ENCODE measurements at places on chromosomes 6 and 20.

DNA sequence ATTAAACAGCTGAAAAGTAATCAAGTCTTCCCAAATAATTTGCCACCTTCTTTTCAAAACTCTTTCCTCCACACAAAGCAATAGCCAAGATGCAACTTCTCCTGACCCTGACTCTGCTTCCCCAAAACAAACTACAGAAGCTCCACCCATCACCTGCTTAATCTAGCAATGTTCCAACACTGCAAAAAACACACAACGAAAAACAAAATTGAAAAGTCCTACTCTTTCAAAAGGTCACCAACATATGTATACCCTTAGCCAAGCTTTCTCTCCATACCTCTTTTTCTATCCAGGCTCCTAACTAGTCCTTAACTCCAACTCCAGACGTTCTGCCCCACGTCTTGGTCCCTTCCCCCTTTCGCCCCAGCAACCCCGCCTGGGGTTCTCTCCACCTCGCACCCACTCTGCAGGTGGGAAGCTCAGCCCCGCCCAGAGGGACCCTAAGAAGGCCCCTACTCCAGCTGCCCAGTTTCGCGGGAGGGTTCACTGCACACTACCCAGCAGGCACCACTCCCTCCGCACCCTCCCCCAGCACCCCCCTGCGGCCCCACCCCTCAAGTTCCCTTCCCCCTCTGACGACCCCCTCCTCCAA is 717 bp downstream of the CSNK2A1 start:
- DNase-seq = no peak

- no peak for DNase-seq
These were observed 13.3 kb upstream of the TCFL5 start for GRCh38 chr20:62874964-62875344.

DNA sequence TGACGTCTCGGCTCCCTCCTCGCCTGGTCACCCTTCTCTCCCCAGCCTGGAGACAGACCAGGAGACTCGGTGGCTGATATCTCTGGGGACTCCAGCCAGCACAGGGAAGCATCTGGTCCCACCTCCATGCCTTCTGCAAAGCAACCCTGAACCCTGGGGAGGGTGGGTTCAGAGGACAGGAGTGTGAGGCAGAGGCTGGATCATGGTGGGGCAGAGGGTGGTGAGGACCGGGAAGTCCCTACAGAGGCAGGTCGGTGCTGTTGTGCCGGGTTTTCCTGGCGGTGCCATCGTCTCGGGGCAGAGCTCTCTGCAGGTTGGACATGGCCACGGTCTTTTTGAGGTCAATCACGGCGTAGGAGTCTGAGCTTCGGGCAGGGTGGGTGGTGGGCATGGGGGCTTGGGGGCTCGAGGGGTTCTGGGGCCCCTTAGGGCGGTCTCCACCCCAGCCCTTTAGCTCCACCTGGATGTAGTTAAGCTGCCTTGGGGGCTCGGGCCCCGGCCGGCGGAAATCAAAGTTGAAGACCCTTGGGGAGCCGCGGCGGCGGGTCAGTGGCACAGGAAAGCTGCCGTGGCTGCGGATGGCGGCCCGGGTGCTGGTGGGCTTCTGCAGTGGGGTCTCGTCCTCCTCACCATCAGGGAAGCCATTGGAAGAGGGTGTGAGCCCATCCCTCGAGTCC is 9.2 kb downstream of the FRS3 start:
- no peak for DNase-seq

GRCh38 chr6:123733180-123733579 is 70.5 kb upstream of the NKAIN2 start:
- DNase-seq = no peak

GRCh38 chr6:41239467-41240159 is 11.5 kb downstream of the TREML4 start:
- no peak for DNase-seq

DNA sequence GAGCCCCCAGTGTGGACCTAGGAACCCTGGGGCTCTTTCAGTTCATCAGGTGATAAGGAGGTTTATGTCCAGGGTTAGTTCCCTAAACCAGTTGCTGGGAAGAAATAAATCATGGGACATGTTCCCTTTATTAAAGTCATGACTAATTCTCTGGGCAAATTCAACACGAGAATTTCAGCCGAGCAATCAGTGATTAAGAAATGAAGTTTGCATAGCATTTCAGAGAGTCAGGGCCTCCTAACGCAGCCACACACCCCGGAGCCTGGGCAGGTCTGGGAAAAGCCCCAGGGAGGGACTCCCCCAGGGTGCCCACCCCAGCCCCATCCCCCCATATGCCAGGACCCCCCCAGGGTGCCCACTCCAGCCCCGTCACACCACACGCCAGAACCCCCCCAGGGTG is 20.1 kb downstream of the SLCO4A1 start:
- DNase-seq = no peak

GRCh38 chr20:41533537-41534136 is 84.5 kb downstream of the CHD6 start:
- no peak for DNase-seq

GRCh38 chr20:36004045-36004444 is 35.7 kb downstream of the CNBD2 start:
- no peak for DNase-seq

GRCh38 chr6:107695061-107695720 is 128.9 kb downstream of the SCML4 start:
- DNase-seq = no peak

GRCh38 chr6:78966542-78966941 is 99.2 kb downstream of the IRAK1BP1 start:
- DNase-seq = no peak

DNA sequence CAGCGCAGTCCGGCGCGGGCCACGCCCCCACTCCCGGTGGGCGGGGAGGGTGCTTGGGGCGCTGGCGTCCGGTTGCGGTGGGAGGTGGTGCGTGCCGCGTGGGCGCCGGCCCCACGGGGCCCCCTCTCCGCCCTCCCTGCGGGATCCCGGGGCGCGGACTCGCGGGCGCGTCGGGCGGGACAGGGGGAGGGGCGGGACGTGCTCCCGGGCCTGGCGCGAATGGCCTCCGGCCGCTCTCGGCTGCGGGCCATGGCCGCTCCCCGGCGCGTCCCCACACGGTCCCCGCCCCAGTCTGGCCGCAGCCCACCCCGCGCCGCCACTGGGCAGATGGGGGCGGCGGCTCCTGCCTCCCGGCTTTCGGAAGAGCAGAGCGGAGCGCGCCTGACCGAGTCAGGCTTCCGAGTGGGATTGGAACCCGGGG is 771 bp upstream of the PPP1R3G start:
- DNase-seq = no peak

GRCh38 chr6:89941763-89942497 is 47.7 kb downstream of the GJA10 start:
- DNase-seq = peak; percentile 53

- no peak for DNase-seq
These were observed 28.7 kb downstream of the SIRPD start for GRCh38 chr20:1528811-1529210.

DNA sequence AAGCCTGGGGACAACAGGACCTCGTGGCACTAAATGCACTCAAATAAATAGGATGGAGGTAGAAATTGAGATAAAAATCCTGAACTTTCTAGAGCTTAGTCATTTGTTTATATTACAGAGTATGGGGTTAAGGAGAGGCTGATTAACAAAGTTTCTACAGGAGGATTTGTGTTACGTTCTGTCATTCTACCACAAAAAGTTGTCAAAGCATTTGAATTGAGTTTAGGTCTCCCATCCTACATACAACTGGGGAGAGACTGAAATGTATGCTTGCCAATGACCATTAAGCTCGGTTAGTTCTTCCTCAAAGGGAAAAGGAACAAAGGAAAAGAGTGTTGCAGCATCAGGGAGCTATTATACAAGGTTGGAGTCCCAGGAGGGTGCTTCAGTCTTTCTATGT is 597.9 kb downstream of the COL12A1 start:
- DNase-seq = no peak

DNA sequence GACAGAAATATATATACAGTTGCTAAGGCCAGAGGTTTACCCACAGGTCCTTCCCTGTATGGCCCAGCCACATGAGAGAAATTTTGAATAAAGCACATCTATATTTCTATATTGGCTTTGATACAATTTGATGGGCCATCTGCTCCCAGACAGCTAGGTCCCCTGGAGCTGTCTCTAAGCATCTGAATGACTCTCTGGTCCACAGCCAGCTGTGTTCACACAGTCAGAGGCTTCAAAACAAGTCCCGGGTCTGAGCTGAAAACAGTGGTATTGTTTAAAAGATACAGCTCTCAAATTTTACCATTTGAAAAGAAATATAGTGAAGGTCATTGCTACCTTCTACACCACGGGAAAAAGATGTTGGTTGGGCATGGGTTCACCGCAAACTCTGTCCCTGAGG is 161.1 kb downstream of the SLC35B3 start:
- no peak for DNase-seq

DNA sequence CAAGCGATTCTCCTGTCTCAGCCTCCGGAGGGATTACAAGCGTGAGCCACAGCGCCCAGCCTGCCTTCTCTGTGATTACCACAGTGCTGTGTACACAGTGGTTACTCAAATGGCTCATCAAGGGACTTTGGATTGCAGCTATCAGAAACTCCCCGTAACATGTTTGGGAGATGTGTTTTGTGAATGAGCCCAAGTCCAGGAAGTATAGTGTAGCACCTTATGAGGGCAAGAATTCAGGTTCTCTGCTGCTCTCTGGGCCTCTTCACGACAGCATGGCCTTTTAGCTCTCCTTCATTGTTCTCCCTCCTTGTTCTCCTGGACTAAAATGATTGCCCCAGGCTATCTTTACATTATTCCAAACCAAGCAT is 34.1 kb upstream of the RPL7L1 start:
- no peak for DNase-seq

GRCh38 chr6:41371461-41371991 is 36.1 kb downstream of the NCR2 start:
- peak; percentile 60 for DNase-seq

GRCh38 chr6:138979365-138979764 is 8.7 kb downstream of the REPS1 start:
- no peak for DNase-seq

DNA sequence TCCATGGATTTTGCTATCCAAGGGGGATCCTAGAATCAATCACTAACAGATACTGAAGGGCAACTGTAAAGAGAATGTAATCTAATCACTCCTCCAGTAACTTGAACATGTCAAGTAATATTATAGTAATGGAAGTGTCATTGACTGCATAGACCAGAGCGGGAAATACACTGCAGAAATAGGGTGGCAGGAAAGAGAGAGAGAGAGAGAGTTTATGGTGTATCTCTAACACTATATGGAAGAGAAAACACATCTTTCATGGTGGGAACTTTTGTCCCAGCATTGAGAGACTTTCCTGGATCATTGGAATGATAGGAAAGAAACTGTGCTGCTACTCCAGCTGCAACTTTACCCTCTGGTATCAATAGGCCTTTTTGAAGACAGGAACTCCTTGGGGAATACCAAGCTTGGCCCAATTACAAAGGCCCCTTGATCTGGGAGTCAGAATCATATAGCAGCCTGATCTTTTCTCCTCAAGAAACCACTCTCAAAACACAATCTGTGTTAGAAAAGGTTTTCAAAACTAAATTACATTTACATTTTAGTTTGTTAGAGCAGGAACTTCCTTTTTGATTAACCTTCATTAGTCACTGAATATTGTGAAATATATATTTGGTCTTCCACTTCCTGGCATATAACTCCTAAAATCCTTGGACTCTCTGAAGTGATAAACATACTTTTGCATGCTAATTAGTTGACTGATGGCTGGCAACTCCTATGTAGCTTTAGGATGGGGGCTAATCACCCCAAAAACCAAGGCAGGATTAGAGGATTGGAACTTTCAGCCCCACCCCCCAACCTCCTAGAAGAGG is 29.5 kb upstream of the RNGTT start:
- no peak for DNase-seq

GRCh38 chr6:56849896-56850295 is 105.0 kb upstream of the BEND6 start:
- DNase-seq = no peak

DNA sequence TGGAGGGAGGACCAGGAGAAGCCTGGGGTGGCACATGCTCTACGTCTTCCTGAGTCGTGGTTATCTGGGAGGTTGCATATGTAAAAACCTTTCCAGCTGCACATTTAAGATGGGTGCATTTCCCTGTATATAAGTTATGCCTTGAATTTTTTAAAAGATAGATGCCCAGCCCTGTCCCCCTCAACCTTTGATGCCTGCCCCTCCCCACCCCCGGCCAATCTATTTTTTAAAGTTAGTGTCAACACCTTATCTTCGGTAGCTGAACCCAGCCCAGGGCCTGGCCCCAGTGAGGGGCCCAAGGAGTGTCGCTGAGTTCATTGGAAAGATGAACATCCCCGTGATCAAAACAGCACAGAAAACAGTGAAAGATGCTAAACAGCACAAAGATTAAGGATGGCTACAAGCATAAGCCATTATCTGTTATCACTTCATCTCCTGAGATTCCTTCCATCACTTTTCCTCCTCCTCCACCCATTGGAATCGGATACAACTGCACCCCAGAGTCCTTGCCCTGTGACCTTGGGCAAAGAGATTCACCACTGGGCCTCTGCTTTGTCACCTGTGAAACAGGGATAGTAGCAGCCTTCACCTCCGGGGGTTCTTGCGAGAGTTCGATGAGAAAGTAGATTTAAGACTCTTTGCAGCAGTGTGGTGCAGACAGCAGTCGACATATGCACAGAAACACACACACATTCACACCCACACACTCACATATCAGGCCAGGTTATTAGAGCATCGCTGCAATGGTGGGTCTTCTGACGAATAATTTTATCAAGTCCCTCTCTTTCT is 47.5 kb downstream of the SIRPA start:
- DNase-seq = no peak

GRCh38 chr20:24033565-24033964 is 45.0 kb upstream of the GGTLC1 start:
- DNase-seq = no peak

GRCh38 chr6:3847521-3847920 is 1.7 kb upstream of the FAM50B start:
- DNase-seq = no peak

- DNase-seq = no peak
These were observed 12.8 kb downstream of the KIAA0408 start for GRCh38 chr6:127446356-127446755.

DNA sequence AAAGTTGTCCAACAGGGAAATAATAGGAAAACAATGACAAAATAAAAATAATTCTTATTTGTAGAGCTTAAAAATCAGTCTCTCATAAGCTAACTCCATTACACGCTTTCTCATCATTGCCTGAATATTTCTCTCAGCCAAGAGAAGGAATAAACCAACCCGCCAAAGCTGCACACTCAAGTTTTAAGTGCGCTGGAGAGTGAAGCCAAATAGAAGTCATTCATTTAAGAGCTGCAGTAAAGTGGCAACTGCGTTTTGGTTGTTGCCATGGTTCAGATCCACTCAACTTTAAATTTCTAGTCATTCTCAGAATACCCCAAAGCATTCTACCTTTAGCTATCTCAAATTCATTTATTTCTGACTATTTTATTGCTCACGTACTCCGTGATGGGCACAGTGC is 230.7 kb downstream of the CBLN4 start:
- no peak for DNase-seq

- no peak for DNase-seq
These were observed 1.8 kb downstream of the TIAM2 start for GRCh38 chr6:154996841-154997311.

DNA sequence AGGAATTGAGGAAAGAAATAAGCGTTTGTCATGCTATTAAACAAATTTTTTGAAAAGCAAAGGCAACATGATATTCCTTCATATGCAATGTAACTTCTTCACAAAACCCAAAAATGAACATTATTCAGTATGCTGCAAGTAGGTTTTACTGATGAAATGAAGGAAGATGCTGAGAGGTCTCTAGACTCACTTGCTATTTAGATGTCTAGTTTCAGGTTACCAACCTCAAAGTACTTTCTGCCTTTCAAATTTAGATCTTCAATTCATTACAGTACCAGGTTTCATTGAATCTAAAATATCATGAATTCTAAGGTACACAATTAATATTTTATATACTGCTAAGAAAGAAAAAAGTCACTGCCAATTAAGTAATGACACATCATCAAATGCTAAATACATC is 39.9 kb downstream of the MYO6 start:
- DNase-seq = no peak

All from activated CD8-positive, alpha-beta memory T cell treated with anti-CD3 and anti-CD28 coated beads for 24 hours (primary cell).